Central memory CD4-positive, alpha-beta T cell (primary cell): ENCODE measurements at places on chromosomes 5 and 9.

GRCh38 chr5:176601901-176602482 lies 8.0 kb downstream of the GPRIN1 start:
- DNase-seq, result no peak

- DNase-seq, result no peak
These were observed 1.3 kb downstream of the SMAD5 start for GRCh38 chr5:136133922-136134379.

DNA sequence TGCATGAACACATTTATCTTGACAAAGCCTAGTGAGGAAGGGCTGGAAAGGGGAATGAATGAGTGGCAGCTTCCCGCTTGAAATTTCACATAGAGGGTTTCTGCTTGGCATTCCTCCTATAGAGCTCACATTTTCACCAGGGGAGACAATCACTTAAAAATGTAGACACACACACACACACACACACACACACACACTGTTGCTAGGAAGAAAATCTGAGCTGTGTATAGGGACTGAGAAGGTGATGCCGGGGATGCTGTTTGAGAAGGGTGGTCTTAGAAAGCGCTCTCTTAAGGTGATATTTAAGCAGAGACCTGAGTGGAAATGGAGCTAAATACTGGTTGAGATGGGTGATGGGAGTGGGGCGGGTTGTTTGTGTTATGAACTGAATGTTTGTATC lies 70.4 kb downstream of the LRRC70 start:
- no peak for DNase-seq

- no peak for DNase-seq
These were observed 153.9 kb downstream of the GPBP1 start for GRCh38 chr5:57327561-57328367.

- no peak for DNase-seq
These were observed 187.7 kb downstream of the TLE4 start for GRCh38 chr9:79759460-79759859.

GRCh38 chr9:8605096-8605495 lies 805.5 kb upstream of the DMAC1 start:
- DNase-seq, result no peak

DNA sequence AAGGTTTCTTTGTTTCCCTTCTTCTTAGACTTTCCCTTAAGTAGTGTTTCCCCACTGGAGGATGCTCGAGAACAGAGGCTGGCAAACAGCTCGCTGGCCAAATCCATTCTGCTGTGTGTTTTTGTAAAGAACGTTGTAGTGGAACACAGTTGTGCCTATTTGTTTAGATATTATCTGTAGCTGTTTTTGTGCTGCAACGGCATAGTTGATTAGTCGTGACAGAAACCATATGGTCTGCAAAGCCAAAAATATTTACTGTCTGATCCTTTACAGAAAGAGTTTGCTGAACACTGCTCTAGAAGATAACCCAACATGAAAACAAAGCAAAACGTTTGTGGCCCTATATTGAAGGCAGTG lies 47.0 kb upstream of the EGFLAM start:
- DNase-seq, result no peak

GRCh38 chr5:139383275-139383992 lies at the start of gene SLC23A1:
TSS of gene SLC23A1 (minus strand) at chr5:139383297. CDS start at chr5:139383253, 44 bp downstream.
- DNase-seq, result no peak

DNA sequence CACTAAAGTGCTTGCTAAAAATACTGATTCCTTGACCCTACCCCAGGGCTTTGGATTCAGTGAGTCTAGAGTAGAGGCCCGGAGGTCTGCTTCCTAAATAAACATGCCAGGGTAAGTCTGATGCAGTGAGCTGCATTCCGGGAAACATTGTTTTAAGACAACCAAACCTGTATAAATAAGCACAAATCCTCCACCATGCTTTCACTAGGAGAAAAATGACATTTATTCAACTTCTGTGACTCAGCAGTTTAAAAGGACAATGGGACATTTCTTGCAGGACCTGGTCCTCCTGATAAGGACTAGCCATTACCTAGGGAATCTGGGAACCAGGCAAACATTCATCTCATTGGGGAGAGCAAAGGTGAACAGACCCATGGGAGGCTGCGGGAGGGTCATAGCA lies 335.3 kb downstream of the MLLT3 start:
- no peak for DNase-seq

- no peak for DNase-seq
These were observed 278.4 kb downstream of the EBF1 start for GRCh38 chr5:158821331-158821730.

DNA sequence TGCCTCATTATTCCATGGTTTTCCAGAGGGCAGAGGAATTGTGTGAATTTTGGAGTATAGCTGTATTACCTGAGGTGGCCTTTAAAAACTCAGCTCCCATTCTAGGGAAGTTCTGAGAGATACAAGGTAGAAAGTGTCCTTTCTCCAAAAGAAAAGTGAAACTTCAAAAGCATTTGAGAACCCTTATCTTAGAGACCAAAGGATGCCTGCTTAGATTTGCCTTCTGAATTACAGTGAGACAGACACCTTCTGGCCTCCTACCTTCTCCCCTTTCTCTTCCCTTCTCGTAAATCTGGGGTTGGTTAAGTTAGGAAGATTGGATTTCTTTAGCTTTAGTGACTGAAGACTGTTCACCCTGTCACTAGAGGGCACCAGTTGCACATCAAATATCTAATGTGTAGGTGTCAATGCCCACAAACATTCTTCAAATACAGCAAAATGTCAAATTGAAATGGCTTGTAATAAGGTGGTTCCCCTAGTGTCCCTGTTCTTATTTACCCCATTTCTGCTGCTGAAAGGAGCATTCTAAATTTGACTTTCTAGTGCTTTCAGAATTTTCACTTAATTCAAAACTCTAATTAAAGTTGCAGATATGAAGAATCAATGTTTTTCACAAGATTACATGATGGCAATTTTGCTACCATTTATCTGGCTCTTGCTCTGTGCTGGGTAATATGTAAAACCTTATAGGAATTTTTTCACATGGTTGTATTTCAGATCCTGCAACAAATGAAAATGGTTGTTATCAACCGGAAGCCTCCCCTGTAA lies 46.7 kb downstream of the PRRC1 start:
- DNase-seq, result peak; percentile 42

DNA sequence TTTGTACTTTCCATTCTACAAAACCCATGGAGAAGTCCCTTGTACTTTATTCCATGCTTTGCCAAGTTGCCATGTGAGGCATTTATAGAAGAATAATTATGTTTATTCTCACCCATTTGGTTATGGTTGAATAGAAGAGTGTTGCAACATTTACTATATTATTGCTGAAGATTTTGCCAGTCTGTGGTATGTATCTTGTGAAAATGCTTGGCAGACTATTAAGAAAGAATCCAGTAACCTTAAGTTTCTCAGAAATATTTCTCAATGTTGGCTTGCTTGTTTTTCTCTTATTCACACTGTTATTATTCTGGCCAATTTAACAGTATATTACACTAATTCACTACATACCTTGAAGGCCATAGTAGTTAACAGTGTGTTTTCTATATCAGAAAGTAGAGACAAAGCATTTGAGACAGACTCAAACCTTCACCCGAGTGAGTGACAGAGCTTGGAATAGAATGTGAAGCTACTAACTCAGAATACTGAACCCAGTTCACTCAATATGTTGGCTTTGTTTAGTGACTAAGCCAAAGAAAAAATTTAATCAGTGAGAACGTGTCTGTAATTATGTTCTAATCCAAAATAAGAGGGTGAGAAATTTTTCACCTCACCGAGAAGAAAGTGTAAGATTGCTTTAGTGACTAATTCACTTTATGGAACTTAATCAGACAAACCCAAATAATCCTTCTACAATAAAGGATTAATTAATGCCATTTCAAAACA lies 184.4 kb downstream of the CWC27 start:
- no peak for DNase-seq

- DNase-seq, result no peak
These were observed 401.9 kb upstream of the GRIA1 start for GRCh38 chr5:153088538-153088937.

DNA sequence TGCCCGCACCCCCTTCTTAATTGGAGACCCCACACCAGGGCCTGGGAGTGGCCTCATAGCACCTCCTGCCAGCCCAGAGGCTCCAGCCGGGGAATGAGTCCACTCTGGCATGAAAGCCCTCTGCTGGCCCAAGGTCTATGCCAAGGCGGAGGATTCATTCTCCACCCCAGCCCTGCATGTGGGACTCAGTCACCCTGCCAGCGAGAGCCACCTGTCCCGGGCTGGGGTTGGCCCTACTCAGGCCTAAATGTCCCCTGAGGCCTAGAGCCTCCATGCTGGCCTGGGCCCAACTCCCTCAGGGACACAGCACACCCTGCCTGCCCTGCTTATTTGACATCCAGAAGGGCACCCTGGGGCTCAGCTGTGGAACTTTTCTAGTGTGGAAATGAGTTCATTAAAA lies 1.0 kb upstream of the RAPGEF1 start:
- DNase-seq, result no peak

DNA sequence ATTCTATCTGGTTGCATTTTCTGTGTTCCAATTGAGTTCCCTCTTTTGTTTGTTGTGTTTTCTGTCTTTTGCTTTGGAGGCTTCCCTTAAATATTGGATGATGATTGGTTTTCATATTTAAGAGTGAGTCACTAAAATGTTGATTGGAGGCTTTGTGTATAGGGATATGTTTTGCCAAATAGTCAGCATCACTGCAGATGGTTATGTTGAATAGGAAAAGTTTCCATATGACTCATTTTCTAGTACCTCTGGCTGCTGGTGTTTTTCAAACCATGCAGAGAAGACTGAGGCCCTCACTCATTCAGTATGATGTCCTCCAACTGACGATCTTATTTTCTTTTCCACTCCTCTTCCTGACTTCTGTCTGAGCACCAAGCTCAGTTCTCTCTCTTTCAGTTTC lies 1290.0 kb downstream of the EFNA5 start:
- DNase-seq, result no peak

DNA sequence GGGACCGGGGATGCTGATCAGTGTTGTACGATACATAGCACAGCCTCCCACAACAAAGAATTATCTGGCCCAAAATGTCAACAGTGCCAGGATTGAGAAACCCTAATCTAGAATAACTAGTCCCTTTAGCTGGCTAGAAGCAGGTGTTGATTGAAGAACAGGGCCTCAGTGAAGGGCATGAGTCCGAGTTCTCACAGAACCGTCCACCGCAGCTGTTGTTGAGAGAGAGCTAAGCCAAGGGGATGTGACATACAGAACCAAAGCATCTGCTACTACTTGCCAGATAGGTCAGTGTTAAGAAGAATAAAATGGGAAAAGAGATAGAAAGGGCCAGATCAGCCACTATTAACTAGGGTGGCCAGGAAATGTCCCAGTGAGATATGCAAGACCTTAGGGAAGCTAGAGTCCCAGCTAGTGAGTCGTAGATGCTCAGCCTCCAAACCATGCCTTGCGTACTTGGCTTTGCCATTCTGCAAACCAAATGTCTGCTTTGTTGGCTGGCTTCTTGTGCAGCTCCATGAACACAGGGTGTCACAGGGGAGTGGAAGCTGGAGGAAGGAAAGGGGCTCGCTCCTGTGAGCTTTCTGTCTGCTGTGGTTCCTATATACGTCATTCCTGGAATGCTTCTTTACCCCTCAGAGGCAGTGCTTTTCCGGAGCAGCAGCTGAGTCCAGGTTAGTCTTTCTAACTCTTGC lies 68.9 kb downstream of the FBXO38 start:
- no peak for DNase-seq

DNA sequence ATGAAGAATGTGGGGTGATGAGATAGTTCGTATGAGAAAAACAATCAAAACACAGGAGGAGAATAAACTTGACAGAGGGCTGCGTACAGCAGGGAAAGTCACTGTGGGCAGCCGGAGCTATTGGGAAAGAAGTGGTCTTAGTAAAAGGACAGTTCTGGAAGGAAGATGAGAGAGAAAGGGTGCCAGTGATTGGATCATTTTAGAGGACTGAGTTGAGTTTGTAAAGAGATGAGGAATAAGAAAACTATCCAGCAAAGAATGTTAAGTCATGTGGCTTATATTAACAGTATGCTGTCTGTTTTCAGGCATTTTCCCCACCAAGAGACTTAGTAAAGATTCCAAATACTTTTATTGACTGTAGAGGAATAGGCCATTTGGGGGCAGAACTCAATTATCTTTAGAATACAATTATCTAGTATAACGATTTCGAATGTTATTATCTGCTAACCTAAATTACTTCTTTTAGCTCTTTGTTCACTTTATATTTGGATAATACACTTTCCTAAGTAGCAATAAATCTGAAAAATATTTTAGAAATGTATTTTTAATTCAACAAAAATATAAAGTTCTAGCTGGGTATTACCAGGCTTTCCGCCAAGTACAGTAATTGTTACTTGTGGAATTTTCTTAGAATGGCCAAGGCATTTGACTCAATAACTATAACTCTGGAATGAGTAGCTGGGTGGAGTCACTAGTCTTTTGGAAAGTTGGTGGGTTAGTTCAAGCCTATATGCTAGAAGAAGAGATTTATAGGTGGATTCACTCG lies 15.5 kb upstream of the LOX start:
- no peak for DNase-seq

DNA sequence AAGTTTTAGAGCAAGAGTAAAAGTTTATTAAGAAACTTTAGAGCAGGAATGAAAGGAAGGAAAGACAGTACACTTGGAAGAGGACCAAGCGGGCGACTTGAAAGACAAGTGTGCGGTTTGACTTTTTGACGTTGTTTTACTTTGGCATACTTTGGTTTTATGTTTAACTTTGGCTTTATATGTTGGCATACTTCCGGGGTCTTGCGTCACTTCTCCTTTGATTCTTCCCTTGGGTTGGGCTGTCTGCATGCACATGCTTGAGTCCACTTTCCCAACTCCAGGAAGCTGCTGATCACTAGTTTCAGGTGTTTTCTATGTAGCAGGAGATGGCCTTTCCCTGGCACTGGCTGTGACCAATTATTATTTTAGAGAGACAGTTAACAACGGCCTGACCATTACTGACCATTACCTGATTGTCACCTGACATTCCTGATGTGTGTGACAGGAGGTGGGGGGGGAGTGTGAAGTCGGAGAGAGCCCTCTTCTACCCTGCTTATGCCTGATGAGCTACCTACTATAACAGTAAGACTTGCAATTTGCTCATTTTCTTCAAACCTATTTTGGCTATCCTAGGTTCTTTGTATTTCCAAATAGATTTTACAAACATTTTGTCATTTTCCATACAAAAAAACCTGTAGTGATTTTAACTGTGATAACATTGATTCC lies 45.5 kb downstream of the TNFSF8 start:
- no peak for DNase-seq

DNA sequence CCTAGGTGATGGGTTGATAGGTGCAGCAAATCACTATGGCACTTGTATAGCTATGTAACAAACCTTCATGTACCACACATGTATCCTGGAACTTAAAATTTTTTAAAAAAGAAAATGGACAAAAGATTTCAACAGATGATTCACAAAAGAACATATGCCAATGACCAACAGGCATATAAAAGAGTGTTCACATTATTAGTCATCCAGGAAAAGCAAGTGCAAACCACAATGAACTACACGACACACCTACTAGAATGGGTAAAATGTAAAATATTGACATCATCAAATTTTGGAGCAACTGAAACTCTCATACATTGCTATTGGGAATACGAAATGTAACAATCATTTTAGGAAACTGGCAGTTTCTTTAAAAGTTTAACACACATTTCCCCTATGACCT lies 109.9 kb downstream of the YIPF5 start:
- DNase-seq, result no peak
